ENCODE measurements at places on chromosomes 3 and 15.
A peak's percentile ranks its signal among the peaks of the same experiment; 100 is the strongest.

DNA sequence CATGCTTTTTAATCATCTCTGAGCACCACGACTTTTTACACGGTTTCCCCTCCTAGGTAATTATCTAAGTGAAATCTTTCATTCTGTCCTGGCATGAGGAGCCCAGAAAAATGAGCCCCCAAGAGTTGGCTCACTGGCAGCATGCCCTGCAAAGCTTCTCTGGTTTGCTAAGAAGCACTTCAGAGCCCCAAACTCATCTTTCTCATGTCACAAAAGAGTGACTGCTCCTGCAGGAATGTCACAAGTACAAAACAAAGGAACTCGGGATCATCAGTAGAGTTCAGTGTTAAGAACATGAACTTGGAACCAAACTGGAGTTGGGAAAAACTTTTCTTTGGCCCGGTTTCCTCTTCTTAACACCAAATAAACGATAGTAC, 123.9 kb downstream of the FOXB1 start:
- no peak for DNase-seq

GRCh38 chr3:155778462-155778861, 27.6 kb downstream of the C3orf33 start:
- DNase-seq = no peak

GRCh38 chr15:58441376-58442070, 9.7 kb downstream of the LIPC start:
- DNase-seq = no peak

- no peak for DNase-seq
Measured at GRCh38 chr15:36183201-36183600, 396.2 kb upstream of the CDIN1 start.

- DNase-seq = no peak
Measured at GRCh38 chr3:136749091-136749490, 3.1 kb downstream of the STAG1 start.

DNA sequence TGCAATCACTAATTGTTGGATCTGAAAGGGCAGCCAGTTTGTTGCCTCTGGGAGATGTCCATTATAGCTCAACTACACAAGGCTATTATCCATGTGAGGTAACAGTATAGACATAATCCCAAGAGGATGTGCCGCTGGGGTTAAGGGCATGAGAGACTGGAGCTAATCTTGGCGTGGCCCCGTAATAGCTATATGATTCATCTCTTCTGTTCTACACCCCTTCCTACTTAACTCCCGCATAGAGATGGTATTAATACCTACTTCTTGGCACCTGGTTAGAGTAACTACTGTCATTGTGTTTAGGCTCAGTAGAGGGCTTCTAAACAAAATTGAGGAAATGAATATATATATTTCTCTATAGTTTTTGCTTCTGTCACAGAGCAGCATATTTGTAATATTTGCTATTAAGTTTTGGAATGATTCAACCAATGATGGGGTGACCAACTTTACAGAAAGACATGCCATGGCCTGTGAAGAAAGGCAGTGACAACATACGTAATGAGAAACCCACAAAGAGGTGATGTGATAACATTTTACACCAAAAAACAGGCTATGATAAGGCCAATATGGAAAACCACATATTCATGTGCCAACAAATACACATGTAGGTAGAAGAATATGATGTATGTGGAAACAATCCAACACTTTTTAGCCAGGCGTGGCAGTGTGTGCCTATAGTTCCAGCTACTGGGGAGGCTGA, 76.8 kb upstream of the DPH6 start:
- no peak for DNase-seq

GRCh38 chr15:45702041-45702440, 67.2 kb downstream of the SQOR start:
- no peak for DNase-seq

DNA sequence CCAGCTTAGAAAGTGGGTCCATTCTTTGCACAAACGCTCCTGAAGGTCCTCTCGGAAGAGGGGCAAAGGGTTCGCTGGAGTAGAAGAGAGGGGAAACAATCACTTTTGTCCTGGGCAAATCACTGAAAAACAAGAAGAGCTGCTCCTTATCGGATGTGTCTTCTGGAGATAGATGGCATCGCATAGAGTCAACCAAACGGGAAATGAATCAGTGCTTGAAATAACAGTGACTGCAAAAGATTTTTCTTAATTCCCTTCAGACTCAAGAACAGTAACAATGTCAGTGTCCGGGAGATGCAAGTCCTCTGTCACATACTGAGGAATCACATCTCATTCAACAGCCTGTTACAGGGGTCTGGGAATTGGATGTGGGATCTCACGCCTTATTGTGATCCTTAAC, 78.8 kb upstream of the PCSK6 start:
- no peak for DNase-seq

DNA sequence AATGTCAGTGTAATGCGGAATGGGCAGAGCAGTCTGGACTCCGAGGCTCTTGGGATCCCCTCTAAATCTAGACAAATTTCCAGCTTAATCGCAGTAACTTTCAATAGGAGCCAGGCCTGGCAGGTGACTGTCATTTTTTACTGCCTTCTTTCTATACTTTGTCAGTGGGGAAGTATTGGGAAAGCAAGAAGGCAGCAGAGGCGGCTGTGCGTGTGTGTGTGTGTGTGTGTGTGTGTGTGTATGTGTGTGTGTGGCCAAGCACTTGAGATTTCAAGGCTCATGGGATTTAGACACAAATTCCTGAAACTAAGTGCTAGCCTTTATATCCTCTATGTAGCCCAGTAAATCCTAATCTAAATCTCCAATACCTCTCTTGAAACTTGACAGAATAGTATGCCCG, 49.3 kb upstream of the ANKRD34C start:
- no peak for DNase-seq

- DNase-seq = no peak
Measured at GRCh38 chr3:52093756-52094545, 37.6 kb upstream of the DUSP7 start.

GRCh38 chr15:94674296-94674695, 442.9 kb downstream of the MCTP2 start:
- DNase-seq = no peak

- no peak for DNase-seq
Measured at GRCh38 chr15:69857686-69858391, 239.9 kb downstream of the TLE3 start.

- no peak for DNase-seq
Measured at GRCh38 chr3:10883478-10884234, 67.6 kb downstream of the SLC6A11 start.

DNA sequence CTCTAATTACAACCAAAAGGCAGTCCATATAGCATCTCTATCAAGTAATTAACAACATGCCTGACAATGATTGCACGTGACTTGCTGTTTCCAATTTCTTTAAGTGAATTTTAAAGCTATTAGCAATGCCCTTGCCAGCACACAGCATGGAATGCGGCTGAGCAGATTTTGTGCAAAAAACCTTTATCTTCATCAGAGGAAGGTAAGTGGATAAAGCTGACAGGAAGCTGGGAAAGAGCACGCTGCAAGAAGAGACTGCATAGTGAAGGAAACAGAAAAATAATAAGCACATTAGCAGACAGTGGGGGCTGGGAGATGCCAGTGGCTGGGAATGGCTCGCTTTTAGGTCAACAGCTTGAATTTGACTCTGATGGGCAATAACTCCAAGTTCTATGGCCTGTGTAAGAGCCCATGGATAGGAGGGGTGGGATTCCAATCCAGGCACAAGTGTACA, 138.8 kb downstream of the PDZRN3 start:
- DNase-seq = no peak

- no peak for DNase-seq
Measured at GRCh38 chr3:134126153-134126552, 96.4 kb upstream of the SLCO2A1 start.

GRCh38 chr3:9100513-9100894, 137.2 kb upstream of the RAD18 start:
- DNase-seq = no peak

GRCh38 chr3:194638991-194639605, 5.9 kb upstream of the TMEM44 start:
- DNase-seq = no peak

- DNase-seq = no peak
Measured at GRCh38 chr15:64500695-64501395, 40.5 kb downstream of the ZNF609 start.

DNA sequence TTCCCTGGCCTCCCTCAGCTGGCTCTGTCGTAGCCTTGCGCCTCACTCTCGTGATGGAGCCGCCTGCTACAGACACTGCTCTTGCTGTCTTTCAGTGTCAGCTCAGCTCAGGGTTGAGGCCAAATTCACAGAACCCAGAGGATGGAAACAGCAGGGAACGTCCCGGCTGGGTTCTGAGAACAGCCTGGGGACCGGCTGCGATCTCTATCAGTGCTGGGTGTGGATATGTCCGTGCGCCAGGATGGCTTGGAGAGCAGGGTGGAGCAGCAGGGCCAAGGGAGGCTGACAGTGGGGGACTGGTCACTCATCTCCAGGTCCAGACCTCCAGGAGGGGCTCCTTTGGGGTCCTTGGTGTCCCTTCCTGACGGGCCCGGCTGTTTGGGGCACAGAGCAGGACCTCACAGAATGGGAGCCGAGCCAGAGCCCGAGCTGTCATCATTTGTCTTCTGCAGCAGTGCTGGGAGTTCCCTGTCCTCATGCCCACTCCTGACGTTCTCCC, 18.4 kb downstream of the KLF15 start:
- DNase-seq = no peak

DNA sequence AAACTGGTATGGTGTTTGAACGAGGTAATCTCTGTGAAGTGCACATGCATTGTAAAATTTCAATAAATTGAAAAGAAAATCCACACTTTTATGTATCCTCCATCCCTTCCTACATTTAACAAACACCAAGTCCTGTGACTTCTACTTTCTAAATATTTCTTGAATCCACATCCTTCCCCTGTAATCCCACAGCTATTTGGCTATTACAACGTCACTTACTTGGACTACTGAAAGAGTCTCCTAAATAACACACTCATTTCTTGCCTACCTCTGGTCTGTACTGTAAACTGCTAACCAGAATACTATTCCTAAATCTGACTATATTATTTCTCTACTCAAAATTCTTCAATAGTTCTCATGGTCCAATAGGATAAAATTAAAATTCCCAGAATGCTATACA, 176.1 kb downstream of the NEK10 start:
- DNase-seq = no peak

DNA sequence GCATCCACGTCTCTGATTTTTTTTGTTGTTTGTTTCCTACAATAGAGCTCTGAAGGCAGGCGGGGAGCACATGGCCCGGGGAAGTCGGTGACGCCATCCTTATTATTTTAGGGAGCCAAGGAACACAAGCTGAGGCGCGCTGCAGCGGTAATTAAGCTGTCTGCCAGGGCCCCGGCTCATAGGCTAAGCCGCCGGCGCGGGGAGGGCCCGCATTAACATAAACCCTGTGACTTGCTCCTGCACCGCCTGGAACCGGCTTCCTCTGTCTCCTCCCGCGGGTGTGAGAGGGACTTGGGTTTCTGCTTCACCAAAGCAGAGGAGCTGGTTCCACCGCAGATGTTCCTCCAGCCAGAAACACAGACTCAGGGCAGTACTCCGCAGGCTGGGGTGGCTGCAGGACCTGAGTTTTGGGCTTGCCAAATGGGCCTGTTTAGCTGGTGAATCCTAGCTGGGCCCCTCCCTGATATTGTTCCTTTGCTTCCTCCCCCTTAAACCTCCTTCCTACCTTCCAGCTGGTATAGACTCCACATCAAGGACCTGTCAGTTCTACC, 25.3 kb downstream of the ANP32A start:
- DNase-seq = no peak

GRCh38 chr15:90300988-90301706, 35.7 kb downstream of the NGRN start:
- peak; percentile 23 for DNase-seq

DNA sequence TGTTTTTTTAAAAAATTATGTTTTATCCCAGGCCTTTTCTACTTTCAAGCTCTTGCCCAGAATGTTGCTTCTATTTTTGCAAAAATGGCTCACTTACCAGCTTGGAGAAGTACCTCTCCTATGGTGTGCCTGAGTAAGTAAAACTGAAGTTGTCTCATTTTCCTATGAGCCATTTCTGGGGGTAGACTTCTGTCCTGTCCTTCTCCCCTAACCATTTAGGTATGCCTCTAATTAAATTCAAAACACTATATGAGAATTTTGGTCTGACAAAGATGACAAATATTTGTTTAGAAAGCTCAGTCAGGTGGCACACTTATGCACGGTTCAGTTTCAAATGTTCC, 282.5 kb upstream of the ICE2 start:
- DNase-seq = no peak

DNA sequence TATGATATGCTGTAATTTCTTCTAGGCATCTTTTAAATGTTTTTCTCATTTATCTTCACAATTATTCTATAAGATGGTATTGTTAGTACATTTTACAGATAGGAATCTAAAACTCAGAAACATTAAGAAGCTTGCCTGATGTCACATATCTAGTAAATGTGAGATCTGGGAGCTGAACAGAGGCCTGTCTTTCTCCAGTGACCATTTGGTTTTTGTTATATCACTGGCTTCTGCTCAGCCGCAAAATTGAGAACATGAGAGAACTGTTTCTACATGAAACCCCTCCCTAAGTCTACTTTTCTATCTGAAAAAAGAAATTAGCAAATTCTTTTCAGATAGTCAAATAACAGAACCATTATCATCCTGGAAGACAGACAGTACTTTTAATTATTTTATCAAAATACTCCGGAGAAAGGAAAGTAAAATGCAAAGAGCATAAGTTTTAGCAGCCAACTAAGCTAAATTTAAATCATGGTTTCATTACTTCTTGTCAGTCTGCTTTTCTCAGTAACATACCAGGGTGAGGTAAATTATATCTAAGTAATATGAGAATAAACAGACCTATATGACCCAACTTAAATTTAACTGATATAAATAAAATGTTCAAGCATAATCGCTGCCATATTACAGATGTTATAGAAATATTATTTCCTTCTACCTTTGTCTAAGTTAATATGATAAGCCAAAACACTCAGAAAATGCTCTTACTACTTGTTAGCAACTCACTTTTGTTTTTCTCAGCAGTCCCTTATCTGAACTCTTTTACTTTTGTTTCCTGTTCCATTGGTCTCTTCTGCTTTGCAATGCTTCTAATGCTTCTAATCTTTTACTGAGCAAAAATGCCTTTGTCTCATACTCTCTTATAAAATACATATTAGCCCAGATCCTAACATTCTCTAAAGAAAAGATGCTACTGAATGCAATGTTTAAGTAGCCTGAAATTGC, 68.0 kb upstream of the MBNL1 start:
- DNase-seq = no peak

- no peak for DNase-seq
Measured at GRCh38 chr3:197516517-197516889, 39.3 kb downstream of the BDH1 start.

DNA sequence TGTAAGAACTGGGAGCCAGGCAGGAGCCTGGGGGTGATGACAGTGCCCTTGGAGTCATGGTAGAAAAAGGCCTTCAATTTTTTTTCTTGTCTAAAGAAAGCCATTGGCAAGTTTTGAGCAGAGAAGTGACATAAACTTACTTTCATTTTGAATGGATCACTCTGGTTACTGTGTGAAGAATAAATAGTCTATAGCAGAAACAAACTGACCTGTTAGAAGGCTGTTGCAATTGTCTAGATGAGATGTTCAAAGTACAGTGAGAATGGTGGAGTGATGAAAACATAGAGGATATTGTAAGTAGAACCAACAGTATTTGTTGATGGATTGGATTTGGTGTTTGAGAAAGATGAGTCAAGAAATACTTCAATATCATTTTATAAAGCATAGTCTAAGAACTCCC, 439.9 kb downstream of the TBL1XR1 start:
- no peak for DNase-seq
